ENCODE measurements at places on chromosomes 3 and 15.

DNA sequence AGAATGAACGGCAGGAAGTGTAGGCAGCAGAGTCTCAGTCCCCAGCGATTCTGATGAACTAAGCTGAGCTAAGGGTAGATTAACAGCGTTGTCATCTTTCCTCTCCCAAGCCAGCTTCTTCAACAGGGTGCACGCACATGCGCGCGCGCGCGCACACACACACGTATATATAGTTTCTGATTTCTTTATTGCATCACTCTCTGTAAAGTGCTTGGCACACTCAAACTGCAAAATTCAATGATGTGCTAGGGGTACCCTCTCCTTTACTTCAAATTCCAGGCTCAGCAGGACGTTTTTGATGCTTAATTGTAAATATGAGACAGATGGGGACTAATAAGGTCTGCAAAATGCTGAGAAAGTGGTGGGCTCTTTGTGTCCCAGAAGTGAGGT, 26.1 kb upstream of the VPS8 start:
- DNase-seq, result no peak

GRCh38 chr3:184186184-184186901, at the start of gene ABCF3:
ABCF3 (plus strand) TSS chr3:184186199; CDS start chr3:184186208, 9 bp downstream.
- no peak for DNase-seq

- DNase-seq, result no peak
These were observed 2.1 kb upstream of the HACD2 start for GRCh38 chr3:123586968-123587367.

GRCh38 chr3:187385296-187385695, 17.1 kb downstream of the RTP4 start:
- DNase-seq, result no peak

DNA sequence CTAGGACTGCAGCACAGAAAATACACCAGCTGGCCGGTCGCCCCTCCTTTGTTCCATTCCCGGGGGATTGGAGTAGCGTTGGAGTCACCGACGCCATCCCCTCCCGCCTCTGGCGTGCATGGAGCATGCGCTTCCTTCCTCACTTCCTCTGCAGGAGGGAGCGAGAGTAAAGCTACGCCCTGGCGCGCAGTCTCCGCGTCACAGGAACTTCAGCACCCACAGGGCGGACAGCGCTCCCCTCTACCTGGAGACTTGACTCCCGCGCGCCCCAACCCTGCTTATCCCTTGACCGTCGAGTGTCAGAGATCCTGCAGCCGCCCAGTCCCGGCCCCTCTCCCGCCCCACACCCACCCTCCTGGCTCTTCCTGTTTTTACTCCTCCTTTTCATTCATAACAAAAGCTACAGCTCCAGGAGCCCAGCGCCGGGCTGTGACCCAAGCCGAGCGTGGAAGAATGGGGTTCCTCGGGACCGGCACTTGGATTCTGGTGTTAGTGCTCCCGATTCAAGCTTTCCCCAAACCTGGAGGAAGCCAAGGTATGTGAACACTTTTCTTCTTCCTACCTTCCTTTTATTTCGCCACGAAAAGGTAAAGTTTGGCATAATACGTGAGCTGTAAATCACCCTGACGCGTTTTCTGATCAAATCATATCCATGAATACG, at the start of gene SCG3:
Gene SCG3 (plus strand): TSS at position 201 of the 661 bp plus-strand sequence. CDS start 253 bp downstream, at position 454.
- peak; percentile 33 for DNase-seq

GRCh38 chr3:32480604-32481003, 22.0 kb downstream of the CMTM6 start:
- DNase-seq, result no peak

- DNase-seq, result no peak
These were observed 2.9 kb upstream of the ZNF710 start for GRCh38 chr15:89998141-89998661.

DNA sequence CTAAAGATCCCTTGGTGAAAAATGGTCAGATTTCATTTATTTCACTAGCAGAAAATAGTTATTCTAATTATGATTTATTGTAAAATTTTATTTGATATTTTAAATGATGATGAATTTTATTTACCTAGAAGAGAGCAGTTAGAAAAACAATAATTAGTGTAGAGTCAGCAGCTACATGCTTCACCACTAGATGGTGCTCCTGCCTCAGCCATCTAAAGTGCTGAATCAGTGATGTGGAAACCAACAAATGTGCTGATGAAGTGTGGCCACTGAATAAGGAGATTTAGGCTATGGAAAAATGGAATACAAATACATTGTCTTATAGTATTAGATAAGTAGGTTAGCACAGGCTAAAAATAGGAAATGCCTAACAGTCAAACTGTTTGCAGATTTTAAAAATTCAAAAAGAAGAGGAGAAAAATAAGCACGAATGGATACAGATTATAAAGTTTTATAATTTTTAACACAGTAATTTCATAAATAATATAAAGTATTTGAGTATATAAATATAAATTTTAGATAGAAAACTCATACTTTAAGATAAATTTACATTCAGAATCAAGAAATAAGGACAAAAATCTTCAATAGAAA, 109.8 kb downstream of the PPP2R3A start:
- DNase-seq, result peak; percentile 64

GRCh38 chr3:30513374-30514152, 92.8 kb upstream of the TGFBR2 start:
- no peak for DNase-seq

GRCh38 chr15:57282686-57283085, 93.6 kb upstream of the CGNL1 start:
- DNase-seq, result no peak

- no peak for DNase-seq
These were observed 5.2 kb downstream of the UBA5 start for GRCh38 chr3:132665230-132665745.

GRCh38 chr3:194672876-194673275, 885 bp upstream of the LSG1 start:
- no peak for DNase-seq

DNA sequence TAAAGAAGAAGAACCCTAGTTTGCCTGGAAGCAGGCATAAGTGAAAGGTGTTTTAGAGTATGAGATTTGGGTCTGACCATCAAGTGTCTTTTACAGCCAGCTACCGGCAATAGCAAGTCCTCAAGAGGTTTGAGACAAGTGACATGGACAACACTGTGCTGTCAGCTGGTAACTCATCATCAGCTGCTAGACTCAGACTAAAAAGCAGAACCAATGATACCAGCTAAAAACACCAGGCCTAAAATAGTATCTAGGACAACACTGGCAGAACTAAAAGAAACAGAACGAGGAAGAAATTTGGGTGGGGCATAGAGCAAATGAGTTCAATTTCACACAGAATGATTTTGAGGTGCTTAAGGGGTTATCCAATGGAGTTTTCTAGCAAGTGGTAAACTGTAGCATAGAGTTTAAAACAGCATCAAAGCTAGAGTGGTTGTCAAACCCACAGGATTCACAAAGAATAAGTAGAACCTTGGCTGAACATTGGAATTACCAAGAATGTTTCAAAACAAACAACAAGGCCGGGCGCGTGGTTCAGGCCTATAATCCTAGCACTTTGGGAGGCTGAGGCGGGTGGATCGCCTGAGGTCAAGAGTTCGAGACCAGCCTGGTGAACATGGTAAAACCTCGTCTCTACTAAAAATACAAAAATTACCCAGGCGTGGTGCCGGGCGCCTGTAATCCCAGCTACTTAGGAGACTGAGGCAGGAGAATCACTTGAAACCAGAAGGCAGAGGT, 3.9 kb downstream of the CIAO2A start:
- DNase-seq, result no peak

- DNase-seq, result no peak
These were observed 43.2 kb upstream of the FGD5 start for GRCh38 chr3:14775563-14775962.

DNA sequence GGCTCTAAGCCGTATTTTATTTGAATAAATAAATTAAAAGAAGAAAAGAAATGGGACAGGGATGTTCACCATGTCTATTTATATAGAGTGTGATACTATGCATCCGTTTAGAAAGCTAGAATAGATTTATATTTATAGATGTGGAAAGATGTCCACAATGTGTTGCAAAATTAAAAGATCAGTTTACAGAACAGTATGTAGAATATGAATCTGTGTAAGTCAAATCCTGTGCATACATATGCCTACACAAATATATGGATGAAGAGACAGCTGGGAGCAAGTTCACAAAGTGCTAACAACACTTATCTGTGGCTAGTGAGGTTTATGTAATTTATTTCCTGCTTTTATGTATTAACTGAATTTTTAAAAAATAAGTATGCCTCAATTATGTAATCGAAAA, 25.4 kb upstream of the SLMAP start:
- DNase-seq, result no peak

DNA sequence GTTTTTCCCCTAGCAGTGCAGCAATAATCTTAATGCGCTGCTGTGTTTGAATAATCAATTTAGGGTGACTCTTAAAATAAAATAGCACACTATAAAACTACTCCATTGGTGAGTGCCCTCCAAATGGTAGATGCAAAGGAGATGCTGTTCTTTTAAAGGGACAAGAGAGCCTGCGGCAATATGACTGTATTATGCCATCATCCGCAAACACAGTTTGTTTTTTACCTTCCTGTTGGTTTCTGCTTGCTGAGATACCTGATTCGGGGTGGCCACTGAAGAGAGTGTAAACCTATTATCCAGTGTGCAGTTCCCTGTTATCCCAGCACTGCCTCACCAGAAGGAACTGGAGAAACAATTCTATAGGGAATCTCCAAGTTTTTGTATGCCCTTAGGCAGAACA, 523.1 kb upstream of the TGFBR2 start:
- no peak for DNase-seq

DNA sequence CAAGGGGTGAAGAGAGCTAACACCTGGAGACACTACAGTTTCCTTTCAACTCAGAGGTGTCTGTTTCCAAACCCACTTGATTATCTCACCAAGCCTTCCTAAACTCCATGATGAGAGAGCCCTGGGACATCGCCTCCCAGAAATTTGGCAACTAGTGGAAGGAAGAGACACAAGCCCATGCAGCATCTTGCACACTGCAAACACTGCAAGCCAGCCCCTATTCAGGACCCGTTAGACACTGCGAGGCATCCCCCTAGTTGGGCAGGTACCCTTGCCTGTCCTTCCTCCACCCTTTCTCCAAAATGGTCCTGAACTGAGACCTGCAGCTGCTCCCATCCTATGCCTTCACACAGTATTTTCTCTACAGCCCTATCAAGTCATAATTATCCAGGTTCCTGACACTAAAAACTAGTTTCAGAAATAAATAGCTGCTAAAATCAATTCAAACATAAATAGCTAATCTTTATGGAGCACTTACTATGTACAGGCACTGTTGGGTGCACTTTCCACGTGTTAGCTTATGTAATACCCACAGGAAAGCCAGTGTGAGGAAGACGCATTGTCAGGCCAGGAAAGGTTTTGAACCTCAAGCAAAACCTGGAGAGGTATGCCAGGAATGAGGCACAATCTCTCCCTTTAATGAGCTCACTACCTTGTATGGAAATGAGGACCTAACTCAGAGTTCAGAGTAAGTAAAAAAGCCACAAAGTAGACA, 2.8 kb downstream of the MAGI1 start:
- no peak for DNase-seq

- DNase-seq, result no peak
These were observed 136.9 kb downstream of the HCN4 start for GRCh38 chr15:73231661-73232419.

GRCh38 chr3:87167628-87168456, 59.3 kb upstream of the CHMP2B start:
- DNase-seq, result peak; percentile 20

DNA sequence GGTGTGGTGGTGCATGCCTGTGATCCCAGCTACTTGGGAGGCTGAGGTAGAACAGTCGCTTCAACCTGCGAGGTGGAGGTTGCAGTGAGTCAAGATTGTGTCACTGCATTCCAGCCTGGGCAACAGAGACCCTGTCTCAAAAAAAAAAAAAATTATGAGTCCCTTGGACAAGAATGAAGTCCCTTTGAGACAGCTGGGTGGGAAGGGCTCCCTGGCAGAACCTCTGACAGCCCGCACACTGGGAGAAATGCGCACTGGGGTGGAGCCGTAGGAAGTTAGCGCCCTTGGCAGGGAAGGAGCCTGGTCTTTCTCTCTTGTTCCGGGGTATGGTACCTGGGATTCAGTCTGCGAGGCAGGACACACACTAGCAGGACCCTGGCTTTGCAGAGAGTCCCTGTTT, 51.4 kb downstream of the SLC30A4 start:
- no peak for DNase-seq

DNA sequence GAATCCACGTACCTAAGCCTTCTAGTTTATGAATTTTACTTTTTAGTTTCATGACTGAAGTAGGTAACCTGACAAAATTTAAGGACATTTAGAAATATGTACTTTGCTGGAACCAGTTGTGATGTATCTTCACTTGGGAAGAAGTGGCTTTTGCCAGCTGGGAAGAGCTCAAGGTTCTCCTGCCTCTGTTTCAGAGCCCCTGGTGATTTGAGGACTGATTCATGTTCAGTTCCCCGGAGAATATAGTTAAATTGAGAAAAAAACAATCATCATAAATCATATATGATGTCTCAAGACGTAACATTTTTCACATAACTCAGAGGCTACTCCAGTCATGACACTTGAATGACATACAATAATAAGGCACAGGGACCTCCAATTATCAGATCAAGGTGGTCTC, 473.4 kb downstream of the EPHA3 start:
- no peak for DNase-seq

- DNase-seq, result no peak
These were observed 435 bp downstream of the RAB27A start for GRCh38 chr15:55289011-55289745.

- no peak for DNase-seq
These were observed 303.0 kb upstream of the STAC start for GRCh38 chr3:36077320-36077719.

- DNase-seq, result no peak
These were observed 267.7 kb downstream of the ZBTB20 start for GRCh38 chr3:114879059-114880031.

DNA sequence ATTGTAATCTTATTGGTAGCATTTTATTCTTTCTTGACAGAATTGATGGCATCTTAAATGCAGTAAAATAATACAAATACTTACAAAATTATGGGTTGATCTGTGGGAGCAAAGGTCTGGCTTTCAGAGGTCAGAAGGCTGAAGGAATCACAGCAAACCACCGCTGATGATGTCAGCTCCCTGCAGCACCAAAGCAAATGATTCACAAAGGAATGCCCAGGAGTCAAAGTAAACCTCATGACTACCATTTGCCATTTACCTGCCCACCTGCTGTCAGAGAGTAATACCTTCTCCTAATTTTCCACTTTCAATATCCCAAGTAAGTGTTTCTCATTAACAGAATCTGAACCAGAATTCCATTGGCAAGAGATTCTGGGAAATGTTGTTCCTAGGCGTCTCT, 46.1 kb downstream of the CPA3 start:
- no peak for DNase-seq

DNA sequence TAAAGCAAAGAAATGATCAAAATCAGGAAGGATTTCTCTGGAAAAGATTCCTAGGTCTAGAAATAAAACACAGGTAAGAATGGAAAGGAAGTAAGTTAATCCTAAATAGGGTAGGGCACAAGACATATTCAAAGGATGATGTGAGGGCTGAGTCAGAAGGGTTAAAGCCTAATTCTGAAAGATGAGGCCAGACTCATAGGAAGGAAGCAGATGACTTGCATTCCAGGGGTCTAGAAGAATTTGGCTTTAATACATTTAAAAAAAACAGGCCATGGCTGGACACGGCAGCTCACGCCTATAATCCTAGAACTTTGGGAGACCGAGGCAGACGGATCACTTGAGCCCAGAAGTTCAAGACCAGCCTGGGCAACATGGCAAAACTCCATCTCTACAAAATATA, 3.2 kb downstream of the SSR3 start:
- no peak for DNase-seq
